K562 (cell line): ENCODE measurements at places on chromosomes 13 and 19.
A peak's percentile ranks its signal among the peaks of the same experiment; 100 is the strongest.

GRCh38 chr13:104976986-104977385 lies 1558.5 kb downstream of the EFNB2 start:
- no peak for DNase-seq

DNA sequence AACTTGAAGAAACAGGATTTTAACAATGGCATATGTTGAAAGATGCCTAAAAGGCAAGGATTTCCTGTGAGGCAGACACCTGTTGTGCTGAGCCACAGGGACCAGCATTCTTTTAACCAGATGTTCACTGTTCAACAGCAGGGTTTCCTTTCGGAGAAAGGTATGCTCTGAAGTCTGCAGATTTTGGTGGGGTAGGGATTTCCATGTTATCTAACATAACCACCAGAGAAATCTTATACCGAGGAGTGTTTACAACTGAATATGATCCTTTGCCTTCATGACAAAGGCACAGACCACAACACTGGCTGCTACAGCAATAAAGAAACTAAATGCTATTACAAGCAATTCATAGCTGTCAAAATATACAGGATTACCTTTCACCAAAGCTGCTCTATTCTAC lies 48.1 kb downstream of the MPHOSPH8 start:
- no peak for DNase-seq

DNA sequence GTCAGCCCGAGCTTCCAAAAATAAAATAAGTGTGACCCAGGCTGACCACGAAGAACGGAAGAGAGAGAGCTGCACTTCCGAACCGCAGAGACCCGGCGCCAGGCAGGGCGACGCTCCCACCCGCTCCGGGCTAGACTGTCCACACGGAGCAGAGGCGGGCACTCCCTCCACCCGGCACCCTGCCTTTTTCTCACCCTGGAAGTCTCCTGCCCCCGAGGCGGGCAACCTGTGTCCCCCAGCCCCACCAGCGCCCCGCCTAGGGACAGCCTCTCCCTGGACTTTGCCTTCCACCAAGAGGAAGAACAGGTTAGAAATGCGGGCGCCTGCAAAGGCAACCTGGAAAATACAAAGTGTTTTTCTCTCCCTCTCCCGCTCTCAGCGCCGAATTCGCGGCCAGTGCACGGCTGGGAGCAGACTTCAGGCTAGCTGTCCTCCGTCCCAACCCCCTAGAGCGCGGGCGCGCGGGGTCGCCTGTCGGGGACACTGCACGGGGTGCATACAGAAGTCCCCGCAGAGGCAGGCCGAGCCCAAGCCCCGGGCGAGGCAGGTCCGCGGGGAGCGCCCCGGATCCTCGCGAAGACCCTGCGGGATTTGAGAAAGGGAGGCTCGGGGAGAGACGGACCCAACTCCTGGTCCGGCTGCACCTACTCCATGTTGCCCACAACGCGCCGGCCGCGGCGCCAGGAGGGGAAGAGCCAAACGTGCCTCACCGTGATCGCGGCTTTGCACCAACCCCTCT lies 845 bp downstream of the SPRY2 start:
- peak; percentile 47 for DNase-seq

DNA sequence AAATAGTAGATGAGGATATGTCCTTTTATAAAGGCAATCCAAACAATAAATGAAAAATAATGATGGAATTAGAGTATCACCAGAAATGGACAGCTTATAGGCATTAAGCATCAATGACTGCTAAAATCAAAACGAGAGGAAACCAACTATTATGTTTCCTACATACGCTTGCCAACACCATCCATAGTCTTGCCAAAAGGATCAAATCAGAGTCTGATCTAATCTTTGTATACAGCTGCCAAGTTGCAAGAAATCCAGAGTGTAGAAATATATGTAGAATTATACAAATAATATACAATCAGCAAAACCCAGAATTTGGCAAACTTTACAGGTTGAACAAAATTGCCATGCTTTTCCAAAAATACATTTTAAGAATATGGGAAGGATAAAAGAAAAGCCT lies 1661.6 kb downstream of the SLITRK1 start:
- DNase-seq, result no peak

DNA sequence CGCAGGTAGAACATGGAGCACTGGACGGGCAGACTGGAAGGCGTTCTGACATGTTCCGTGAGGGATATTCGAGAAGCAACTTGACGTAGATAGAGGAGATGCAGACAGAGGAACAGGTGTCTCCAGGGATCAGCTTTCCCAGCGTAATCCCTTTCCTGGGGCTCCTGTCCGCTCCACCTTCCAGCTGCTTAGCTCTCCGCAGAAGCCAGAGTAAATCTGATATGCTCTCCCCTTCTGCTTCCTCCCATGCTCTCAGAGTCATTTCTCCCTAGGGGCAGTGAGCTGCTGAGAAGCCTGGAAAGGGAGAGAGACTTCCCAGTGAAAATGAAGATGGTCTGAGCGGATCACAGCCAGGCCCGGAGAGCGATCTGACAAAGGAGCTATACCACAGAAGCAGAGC lies 23.0 kb upstream of the OLFM4 start:
- no peak for DNase-seq

DNA sequence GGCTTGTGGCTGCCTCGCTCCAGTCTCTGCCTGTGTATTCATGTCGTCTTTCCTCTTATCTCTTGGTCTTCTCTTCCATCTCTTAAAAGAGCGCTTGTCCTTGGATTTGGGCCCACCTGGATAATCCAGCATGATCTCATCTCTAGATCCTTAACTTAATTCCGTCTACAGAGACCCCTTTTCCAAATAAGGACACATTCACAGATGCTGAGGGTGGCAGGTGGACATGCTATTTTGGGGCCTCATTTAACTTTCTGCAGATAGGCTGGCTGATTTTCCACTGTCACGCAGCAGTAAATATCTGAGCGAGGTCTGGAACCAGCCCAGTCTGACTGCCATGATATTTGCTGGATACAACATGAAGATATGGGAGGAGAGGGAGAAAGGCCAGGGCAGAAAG lies 41.5 kb upstream of the TSHZ3 start:
- no peak for DNase-seq

GRCh38 chr19:3645726-3646125 lies 19.1 kb upstream of the CACTIN start:
- no peak for DNase-seq

- DNase-seq, result no peak
Measured at GRCh38 chr13:111119966-111120365, 4.9 kb downstream of the ARHGEF7 start.

- DNase-seq, result no peak
Measured at GRCh38 chr13:90258129-90258528, 1089.4 kb upstream of the MIR17HG start.

DNA sequence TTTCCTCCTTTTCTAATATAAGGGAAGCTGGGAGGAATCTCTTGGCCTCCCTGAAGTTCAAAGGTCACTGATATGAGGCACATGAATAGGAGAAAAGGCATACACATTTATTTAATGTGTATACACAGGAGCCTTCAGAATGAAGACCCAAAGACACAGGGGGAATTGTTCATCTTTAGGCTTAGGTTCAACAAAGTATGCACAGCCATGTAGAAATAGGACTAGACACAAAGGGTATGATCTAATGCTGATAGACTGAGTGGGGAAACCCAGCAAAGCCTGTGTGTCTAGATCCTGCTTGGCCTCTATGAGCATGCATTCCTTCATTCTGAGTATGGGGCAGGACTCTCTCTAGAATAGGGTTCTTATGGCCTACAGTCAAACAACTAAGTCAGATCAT lies 177.1 kb upstream of the RFC3 start:
- no peak for DNase-seq

- no peak for DNase-seq
Measured at GRCh38 chr13:85529218-85529594, 270.0 kb downstream of the SLITRK6 start.

- no peak for DNase-seq
Measured at GRCh38 chr13:50393628-50394027, 378.4 kb downstream of the KCNRG start.

GRCh38 chr13:35518337-35518946 lies 42.0 kb upstream of the MAB21L1 start:
- DNase-seq, result no peak

- no peak for DNase-seq
Measured at GRCh38 chr19:46481223-46481848, 10.0 kb upstream of the PNMA8A start.
